ENCODE measurements at places on chromosomes 1 and 21. TPM values are rescaled to one million over a fixed set of nuclear protein-coding genes. Genes with fewer than 3 reads are reported as not detected.

The LRRC8C gene
- total RNA-seq: 1.2 TPM

DNA sequence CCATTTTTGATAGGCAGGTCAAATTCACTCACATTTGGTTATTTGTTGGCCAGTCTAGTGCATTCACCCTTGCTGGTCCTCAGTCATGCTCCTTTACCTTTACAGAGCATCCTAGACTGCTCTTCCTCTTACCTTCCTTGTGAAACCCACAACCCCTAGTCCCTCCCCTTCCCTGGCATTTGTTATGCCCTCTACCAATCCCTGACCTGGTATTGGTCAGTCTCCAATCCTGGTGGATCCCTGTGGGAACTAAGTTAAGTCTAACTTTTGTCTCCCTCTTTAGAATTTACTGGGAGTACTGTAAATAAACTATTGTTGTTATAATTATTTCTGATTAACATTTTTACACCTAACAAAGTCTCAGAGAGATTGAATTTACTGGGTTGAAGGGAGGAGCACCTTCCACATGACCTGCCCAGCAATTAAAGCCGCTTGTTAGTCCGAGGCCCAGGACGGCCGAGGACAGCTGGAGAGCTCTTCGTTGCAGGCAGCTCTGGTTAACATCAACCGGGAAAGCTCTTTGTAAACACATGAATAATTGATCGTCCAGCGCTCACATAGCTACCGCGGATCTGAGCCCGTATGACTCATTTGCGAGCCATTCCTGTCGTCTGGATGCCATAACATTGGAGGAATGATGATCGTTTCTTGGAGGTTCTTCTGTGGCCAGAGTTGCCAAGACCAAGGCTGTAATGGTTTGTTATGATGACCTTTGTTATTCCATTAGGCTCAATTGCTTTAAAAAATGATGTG is 31.9 kb downstream of the MTARC1 start:
- no peak for DNase-seq

GRCh38 chr1:198530953-198531352 is 9.5 kb downstream of the ATP6V1G3 start:
- no peak for DNase-seq

DNA sequence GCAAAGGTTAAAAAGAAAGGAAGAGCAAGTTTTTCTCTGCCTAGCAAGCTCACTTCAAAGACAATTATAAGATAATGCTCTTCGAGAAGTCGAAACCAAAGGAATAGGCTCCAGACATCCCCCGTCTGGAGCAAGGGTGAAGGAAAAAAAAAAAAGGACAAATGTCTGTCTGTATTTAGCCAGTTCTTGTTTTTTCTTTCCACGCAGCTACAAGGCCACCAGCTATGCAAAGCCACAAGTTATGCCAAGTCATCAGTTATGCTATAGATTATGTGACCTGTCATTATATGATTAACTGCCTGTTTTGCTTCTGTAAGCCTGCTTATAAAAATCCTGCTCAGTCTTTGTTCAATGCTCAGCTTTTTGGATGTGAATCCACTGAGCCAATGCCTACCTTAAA is 2.4 kb upstream of the THEM5 start:
- DNase-seq: peak; percentile 24

GRCh38 chr1:226874579-226875425 is 4.4 kb downstream of the PSEN2 start:
- DNase-seq: no peak

GRCh38 chr1:185520188-185520920 is 203.3 kb upstream of the IVNS1ABP start:
- no peak for DNase-seq

The CATSPERE gene
- total RNA-seq: 2.2 TPM

- DNase-seq: no peak
Measured at GRCh38 chr1:152866321-152866720, 6.5 kb downstream of the LCE7A start.

- DNase-seq: no peak
Measured at GRCh38 chr1:224317383-224318045, 12.5 kb downstream of the NVL start.

- DNase-seq: no peak
Measured at GRCh38 chr21:46540087-46540710, 64.7 kb downstream of the S100B start.

DNA sequence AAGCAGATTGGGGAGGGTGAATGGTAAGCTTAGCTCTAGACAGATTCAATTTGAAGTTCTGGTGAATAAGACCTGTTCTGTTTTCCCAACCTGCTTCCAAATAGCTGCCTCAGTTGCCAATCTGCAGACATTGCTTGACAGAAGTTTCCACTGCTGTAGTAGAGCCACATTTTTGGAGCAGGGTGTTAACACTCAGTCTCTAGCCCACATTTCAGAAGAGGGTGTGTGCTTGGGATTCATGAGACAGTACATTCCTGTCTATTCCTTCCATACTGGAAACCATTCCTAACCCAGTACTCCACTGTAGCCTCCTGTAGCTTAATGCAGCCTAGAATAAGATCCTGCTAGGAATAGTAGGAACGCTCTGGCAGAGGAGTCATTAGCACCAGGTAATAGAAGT is 450.5 kb downstream of the NUF2 start:
- DNase-seq: no peak

- no peak for DNase-seq
Measured at GRCh38 chr1:61400131-61400770, 317.9 kb downstream of the NFIA start.

DNA sequence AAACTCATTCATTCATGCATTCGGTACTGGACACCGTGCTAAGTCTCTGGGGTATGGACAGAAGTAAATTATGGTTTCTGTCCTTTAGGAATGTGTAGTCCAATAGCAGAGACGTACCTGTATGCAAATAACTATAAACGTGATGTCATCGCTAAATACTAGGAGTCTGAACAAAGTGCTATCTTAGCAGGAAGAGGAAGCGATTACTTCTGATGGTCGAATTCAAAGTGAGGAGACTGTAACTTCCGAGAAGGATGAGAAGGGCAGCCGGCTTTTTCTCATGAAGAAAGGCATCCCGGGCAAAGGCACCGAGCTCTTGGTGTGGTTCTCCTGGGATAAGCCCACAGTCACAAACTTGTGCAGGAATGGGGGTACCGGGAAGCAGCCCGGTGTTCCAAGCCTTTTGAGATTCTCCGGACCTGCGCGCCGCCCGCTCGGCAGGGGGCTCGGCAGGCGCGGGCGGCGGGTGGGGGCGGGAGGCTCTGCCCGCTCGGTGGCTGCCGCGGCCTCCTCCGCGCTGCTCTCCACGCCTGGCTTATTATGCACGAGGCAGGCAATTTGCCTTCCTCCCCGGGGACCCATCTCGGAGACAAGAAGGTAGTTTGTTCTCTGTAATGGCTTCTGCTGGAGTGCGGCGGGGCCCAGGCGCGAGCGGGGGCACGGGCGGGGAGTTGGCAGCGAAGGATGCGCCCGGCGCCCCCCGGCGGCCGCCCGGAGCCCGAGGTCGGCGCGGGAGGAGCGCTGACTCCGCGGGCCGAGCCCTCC is 67.5 kb upstream of the CD1D start:
- DNase-seq: peak; percentile 63

GRCh38 chr1:232571523-232571922 is 58.4 kb downstream of the SIPA1L2 start:
- DNase-seq: no peak

Data from mesothelial cell of epicardium (in vitro differentiated cells).